Kidney epithelial cell (primary cell): ENCODE measurements at places on chromosomes 4 and X.

GRCh38 chr4:4542774-4543485 is 1.1 kb upstream of the STX18 start:
- DNase-seq: no peak

GRCh38 chr4:168886351-168886750 is 123.7 kb downstream of the CBR4 start:
- DNase-seq: no peak

DNA sequence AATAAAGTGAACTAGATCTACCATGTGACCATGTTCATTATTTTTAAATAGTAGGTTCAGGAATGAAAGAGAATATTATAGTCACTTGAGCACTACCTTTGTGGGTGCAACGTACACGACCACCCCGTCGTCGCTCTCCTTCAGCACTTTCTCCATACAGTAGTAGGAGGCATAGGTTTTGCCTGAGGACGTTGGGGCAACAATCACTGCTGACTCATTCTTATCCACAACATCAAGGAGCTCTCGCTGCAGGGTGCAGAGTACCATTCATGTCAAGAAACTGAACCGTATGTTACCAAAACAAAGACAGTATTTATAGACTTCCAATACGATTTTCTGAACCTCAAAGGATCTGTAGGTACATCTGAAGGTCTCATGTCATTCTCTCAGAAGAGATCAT is 44.7 kb downstream of the DDX60 start:
- no peak for DNase-seq

DNA sequence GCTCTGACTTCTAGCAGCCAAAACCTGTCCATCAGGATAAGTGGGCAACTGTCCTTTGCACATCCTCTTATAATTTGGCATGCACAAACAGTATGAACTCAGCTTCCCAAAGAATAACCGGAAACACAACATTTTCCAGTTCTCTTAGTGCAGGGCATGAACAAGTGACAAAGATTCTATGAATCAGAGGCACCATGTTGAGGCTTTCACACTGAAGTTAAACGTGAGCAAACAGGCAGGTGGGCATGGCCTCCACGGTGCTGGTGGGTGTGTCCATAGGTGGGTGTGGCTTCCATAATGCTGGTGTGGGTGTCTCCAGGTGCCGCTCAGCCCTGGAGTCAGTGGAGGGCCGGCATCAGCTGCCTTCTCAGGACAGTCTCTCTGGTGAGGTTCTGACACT is 196.5 kb downstream of the SMIM20 start:
- DNase-seq: no peak

- DNase-seq: no peak
Observed at GRCh38 chrX:56791456-56791855, 62.4 kb downstream of the NBDY start.

GRCh38 chr4:13986548-13986947 is 359.0 kb upstream of the BOD1L1 start:
- no peak for DNase-seq

DNA sequence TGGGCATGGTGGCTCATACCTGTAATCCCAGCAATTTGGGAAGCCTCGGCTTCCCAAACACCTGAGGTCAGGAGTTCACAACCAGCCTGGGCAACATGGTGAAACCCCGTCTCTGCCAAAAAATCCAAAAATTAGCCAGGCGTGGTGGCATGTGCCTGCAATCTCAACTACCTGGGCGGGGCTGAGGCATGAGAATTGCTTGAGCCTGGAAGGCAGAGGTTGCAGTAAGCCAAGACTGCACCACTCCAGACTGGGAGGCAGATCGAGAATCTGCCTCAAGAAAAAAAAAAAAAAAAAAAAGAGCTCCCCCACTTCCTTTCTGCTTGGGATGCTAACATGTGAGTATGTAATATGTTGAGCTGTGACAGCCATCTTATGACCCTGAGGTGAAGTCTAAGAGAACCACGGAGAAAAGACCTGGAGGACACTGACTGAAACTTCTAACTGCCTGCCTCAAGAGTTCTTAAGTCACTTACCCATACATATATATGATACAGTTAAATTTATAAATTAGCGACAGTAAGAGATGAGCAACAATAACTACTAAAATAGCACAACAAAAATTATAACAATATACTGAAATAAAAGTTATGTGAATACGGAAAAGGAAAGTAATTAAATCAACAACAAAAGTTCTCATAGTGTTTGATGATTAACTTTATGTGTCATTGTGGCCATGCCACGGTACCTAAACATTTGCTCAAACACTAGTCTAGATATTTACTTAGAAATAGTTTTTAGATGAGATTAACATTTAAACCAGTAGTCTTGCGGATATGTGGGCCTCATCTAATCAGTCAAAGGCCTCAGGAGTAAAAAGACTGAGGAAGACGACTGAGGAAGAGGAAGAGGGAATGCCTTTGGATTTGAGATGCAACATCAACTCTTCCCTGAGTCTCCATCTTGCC is 178.3 kb downstream of the OPHN1 start:
- peak; percentile 12 for DNase-seq

GRCh38 chrX:65634732-65635131 is 32.7 kb upstream of the MSN start:
- DNase-seq: no peak

GRCh38 chr4:8324640-8325239 is 55.2 kb downstream of the HTRA3 start:
- DNase-seq: no peak

- DNase-seq: no peak
Observed at GRCh38 chrX:149074398-149074797, 430.7 kb downstream of the IDS start.

- no peak for DNase-seq
Observed at GRCh38 chr4:155667568-155668511, 1.2 kb downstream of the GUCY1A1 start.

DNA sequence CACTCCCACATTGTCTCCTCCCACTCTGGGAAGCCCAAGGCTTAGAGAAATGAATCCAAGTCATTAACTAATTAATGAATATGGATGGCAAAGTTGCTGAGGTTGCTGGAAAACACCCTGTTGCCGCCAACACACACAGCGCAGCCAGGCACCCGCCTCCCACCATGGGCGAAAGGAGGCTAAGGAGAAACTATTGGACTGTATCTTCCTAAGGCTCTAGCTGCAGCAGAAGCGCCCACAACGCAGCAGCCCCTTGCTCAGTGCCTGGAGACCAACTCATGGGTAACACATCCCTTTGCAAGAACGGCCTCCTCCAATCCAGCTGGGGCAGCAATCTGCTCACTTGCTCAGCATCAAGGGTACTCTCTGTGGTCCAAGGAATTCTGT is 34.2 kb downstream of the TSC22D3 start:
- no peak for DNase-seq

- no peak for DNase-seq
Observed at GRCh38 chrX:115339441-115340025, 50.0 kb downstream of the LUZP4 start.

DNA sequence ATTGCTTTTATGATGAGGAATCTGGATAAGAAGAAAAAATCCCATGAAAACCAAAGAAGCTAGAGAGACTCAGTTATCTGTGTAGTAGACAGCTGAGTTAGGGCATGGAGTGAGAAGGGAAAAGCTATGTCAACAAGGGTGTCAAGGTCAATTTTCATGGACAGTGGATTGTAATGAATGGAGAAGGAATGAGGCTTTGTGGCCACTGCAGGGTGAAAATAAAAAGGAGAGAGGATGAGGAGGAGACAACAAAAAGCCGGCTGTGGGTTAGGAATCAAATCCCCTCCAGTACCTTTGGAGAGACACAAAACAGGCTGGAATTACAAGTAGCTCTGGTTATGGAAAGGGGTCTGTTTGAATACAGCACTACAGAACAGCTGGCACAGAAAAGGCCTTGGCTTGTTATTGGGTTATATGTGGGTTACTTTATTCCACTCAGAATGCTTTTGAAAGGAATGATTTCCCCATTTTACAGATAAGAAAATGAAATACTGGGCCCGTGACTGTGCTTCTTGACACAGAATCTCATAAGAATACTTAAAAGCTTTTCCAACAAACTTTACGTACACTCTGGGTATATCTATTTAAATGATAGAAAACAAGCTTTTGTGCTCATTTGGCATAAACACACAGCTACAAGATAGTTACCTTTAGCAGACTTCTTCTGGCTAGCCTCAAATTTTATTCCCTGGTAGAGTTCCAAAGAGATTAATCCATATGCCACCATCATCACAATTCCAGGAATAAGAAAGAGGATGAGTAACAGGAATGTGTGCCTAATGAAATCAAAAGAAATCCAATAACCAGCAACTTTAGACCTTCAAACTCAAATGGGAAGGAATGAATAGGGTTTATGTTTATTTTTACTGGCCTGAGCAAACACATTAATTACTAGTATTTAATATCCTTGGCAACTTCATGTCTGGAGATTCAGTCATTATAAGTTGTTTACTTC is 7.5 kb downstream of the CCKAR start:
- no peak for DNase-seq

DNA sequence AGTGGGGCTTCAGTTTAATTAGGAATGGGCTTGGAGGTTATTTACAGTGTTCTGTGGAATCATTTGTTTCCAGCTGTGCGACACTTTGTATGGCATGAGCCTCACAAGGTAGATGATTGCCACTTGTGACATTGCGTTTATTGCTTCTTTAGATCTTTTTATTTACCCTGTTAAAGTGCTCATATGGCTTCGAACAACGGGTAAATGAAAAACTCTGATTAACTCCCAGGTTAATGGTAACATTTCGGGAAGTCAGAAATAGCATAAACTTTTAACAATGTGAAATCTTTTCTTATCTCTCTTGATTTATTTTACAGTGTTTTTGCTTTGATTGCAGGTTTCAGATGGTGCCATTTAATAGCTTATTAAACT is 494.3 kb downstream of the IDS start:
- DNase-seq: no peak

- DNase-seq: no peak
Observed at GRCh38 chr4:84907145-84907544, 59.3 kb downstream of the WDFY3 start.
